ENCODE measurements at places on chromosomes 2 and 18.

GRCh38 chr2:17858064-17858463 lies 20.4 kb upstream of the KCNS3 start:
- no peak for DNase-seq

GRCh38 chr2:191612496-191612895 lies 65.4 kb upstream of the NABP1 start:
- no peak for DNase-seq

DNA sequence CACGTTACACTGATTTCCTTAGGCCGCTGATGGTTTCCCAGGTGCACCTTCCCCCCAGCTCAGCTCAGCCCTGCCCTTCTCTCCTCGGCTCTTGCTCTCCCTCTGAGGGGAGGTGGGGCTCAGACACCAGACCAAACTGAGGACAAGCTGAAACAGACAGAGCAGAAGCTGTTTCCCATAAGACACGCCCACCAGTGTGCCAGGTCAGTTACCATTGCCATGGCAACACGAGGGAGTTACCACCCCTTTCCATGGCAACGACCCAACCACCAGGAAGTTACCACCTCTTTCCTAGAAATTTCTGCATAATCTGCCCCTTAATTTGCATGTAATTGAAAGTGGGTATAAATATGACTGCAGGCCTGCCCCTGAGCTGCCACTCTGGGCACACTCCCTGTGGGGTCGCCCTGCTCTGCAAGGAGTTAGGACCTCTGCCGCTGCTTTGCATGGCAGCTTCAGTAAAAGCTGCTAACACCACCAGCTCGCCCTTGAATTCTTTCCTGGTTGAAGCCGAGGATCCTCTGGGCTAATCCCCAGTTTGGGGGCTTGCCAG lies 120.9 kb upstream of the SMIM21 start:
- DNase-seq = peak; percentile 12

- DNase-seq = no peak
Measured at GRCh38 chr2:200845669-200846325, 18.7 kb downstream of the CLK1 start.

DNA sequence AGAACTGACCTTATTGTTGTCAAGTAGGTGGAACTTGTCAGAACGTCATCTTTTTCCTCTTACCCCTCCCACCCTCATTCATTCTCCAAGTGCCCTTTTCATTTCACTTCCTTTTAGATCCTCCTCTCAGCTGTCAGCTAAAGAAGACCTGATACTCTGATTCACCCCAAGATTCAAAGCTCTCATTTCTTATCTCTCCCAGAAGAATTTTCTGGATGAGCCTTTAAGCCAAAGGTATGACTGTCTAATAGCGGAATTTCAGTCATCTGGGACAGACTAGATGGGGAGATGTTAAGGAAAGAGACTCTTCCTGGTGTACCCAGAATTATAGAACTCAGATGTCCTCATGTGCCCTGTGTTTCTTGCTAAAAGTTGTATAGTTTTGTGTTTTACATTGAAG lies 53.9 kb downstream of the TCF7L1 start:
- DNase-seq = no peak

DNA sequence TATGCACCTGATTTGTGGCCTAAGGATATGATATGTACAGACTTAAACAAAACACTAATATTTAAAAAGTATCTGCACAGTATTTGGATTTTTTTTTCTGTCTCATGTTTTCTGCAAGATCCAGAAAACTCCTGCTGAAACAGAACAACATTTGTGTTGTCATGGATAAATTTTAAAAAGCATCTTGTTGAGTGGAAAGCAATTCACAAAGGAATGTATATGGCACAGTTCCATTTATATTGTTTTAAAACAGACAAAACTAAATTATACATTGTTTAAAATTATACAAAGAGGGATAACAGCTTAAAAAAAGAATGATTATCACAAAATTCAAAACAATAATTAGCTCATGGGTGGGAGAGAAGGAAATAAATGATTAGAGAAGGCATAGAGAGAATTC lies 193.5 kb downstream of the PPP1R1C start:
- no peak for DNase-seq

DNA sequence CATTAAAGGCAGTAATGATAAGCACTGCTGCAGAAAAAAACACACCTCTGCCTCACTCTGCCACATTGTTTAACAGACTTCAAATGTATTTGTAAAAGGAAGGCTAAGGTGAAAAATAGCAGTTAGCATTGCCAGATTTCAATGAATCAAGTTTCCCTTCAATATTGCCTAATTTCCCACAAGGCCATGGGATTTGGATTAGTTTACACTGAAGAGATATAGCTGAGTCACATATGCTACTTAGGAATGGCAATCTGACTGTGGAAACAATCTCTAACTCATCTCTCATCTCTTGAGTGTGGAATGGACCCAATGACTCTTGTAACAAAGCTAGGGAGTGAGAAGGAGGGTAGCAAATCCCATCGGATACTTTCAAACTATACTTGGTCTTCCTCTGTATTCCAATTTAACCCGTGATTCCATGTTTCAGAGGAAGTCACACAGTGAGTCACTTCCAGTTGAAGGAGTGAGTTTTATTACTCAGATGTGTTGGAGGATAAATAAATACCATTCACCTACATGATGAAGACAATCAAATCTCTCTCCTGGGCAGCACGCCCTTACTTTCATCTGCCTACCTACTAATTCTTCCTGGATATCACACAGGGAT lies 5.1 kb downstream of the B4GALT6 start:
- no peak for DNase-seq

DNA sequence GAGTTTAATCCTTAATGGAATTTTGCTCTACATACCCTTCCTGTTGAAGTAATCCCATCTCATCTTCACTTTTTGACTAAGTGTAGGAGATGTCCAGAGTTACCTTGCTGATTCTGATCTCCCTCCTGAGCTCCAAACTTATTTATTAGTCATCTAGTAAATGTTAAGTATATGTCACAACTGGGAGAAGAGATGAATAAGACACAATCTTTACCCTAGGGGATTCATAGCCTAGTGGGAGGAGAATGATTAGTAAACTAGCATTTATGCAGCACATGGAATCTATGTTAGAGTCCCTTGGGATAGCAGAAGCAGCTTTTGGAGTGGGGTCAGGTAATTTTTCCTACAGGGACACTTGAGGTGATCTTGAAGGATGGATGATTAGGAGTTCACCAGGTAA lies 20.7 kb downstream of the ACVR2A start:
- DNase-seq = no peak

DNA sequence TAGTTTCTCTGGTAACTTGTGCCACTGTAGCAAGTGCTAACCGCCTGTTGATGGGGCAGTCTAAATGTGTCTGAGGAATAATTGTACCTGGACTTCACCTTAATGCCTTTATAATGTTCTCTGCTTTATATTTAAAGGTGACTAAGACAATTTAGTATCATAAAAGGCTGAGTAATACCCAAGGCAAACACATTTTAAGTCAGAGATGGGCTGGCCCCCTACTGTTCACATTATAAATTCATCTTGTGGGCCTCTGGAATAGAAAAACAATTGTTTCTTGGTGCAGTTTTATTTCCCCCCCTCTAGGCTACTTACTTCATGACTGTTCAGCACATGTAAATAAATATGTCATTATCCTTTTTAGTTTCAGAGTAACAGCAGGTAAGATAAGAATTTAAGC lies 559.3 kb upstream of the PIK3C3 start:
- no peak for DNase-seq

- no peak for DNase-seq
Measured at GRCh38 chr18:4573735-4574134, 118.6 kb upstream of the DLGAP1 start.

GRCh38 chr2:189506514-189506976 lies 65.3 kb downstream of the WDR75 start:
- DNase-seq = peak; percentile 25

- DNase-seq = peak; percentile 80
Measured at GRCh38 chr18:11733031-11733430, 44.0 kb downstream of the GNAL start.

DNA sequence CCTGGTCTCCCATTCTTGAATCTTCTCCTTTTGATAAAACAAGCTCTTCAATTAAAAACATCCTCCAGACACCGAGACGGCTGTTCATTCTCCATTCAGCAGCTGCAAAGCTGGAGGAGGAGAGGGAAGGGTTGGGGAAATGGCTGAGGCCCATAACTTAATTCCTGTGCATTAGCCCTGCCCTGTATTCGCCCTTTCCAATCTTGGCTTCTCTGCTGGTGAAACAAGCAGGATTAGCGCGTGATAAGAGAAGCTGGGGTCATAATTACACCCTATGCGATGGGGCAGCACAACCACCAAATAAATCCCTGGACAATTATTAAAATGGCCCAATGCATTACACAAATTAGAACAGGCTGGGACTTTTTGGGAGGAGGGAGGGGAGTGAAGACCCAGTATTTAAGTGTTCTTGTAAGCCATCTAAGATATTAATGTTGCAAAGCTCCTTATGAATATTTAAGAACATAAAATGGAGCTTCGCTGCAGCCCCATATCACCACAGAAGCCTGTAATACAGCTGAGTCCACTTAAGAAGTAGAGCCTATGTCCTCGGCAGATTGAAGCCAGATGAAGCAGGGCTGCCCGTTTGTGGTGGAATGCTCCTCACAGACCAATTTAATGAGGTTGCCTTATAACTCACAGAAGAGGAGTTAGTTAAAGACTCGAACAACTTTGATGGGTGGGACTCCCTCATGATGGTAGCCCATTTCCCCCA lies 176.6 kb upstream of the SKOR2 start:
- DNase-seq = no peak

- DNase-seq = peak; percentile 55
Measured at GRCh38 chr2:25587361-25587760, 86.0 kb downstream of the DTNB start.

DNA sequence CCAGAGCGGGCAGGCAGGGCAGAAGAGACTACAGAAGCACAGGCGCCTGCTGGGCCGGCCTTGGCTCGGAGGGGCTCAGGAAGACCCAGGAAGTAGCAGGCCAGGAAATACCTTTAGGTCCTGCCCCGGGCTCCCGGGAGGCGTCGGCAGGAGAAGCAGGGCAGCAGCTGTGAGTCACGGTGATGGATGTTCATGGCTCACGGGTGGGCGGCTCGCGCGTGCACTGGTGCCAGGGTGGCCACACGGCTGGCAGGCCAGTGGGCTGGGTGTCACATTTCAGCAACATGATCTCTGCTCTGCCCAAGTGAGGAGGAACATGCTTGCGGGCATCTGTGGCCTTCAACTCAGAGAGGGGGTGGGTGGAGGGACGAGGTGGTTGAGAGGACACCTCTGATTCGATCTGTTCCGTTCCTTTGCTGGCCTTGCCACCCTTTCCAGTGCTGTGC lies 139.3 kb downstream of the KLHL29 start:
- DNase-seq = no peak

GRCh38 chr2:165369898-165370296 lies 99.6 kb upstream of the CSRNP3 start:
- DNase-seq = no peak

- DNase-seq = no peak
Measured at GRCh38 chr2:54610700-54611099, 112.8 kb upstream of the EML6 start.

- DNase-seq = no peak
Measured at GRCh38 chr18:34583895-34584294, 126.2 kb upstream of the DTNA start.

DNA sequence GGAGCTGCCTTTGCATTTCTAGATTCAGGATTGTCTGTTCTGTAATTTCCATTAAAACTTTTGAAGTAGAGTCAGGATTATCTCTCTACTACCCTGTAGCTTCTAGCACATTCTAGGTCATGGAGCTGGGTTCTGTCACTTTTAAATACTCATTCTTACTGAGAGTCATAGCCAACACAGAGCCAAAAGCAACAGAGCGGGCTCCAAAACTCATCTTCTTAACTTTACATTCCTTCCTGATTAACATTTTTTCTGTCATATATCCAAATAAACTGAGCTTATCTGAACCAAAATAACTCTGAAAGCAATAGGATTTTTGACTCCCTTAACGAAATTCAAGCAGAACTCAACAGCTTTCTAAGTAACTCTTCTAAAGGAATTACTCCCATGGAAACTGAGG lies 12.9 kb downstream of the PREPL start:
- DNase-seq = no peak

- DNase-seq = no peak
Measured at GRCh38 chr18:42025491-42025890, 70.5 kb downstream of the PIK3C3 start.

DNA sequence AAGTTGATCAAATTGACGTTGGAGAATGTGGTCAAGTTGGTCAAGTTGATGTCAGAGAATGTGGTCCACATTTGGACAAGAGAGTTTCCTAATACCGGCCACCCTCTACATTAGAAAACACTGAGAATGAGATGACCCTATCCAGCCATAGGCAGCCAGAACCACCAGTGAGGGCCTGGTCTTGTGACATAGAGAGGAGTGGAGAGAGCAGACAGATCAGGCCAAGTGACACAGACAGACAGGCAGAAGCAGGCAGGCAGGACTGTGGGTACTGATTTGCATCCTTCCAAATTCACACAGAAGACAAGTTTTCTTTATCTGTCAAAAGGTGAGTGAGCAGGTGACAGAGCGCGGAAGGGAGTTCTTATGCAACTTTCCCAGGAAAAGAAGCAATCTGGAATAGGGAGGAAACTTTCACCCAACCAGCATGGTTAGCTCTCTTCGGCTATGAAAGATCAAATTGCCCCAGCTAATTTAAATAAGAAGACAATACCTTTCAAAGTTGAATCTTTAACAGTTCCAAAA lies 109.1 kb upstream of the PID1 start:
- no peak for DNase-seq

DNA sequence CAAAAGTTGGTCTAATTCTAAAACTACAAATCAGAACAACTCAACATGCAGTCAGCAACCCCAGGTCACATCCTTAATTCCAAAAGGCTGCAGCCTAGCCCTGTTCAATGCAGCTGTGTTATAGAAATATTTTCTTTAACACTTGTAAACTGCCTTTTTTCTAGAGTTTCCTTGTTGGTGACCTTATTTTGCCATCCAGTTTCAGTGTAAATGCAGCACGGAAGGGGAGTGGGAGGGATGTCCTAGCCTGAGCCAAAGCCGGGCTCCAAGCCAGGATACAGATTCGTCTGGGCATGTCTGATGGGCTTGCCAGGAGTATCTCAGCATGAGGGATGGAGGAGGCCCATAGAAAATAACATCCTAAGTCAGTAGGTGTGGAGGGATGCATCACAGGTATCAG lies 17.7 kb upstream of the SP3 start:
- DNase-seq = no peak

GRCh38 chr2:103789381-103790095 lies 1027.7 kb downstream of the TMEM182 start:
- no peak for DNase-seq

DNA sequence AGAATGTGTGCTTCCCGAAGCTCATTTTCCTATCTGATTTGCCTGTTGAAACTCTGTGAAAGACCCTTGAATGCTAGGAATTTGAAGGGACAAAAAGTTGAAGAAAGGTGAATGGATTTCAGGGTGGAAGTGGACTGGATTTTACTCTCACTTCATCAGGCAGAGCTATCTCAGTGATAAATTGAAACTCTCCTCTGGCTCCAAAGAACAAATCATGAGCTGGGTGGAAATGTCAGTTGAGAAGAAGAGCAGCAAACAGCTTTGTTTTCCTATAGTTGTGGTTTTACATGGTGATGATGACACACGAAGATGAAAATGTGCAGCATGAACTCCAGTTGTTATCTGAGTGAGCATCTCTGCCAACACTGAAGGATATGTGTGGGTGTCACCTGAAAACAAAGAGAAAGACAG lies 34.4 kb downstream of the CD28 start:
- DNase-seq = peak; percentile 66

All from activated CD8-positive, alpha-beta T cell treated with anti-CD3 and anti-CD28 coated beads for 36 hours (primary cell).